ENCODE measurements at places on chromosomes 7 and 10. TPM values are rescaled to one million over a fixed set of nuclear protein-coding genes. Genes with fewer than 3 reads are reported as not detected.

MSMB gene
- total RNA-seq, result not detected

DNA sequence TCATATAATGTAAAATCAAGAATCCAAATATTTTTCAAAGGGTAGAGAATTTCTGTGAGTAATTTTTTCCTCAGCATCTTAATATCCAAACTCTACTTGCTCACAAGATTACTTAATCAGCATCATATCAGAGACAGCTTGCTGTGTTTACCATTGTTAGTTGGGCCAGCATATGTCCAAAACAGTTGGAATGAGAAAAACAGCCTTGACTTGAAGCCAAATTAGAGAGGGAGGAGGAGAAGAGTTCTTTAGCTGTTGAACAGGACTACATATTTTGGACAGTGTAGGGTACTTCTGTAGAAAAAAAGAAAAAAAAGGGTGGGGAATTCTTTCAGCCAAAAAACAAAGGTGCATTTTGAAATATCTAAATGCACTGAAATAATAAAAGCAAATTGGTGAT is 69.8 kb downstream of the HDAC9 start:
- no peak for DNase-seq
- no peaks in the 10 kb centered on the region for H3K36me3 ChIP-seq
- no peak overlapping the region for H3K4me3 ChIP-seq
- H3K4me1 ChIP-seq, result peaks cover 5% of the 10 kb centered on the region
- no peak overlapping the region for H3K27ac ChIP-seq

DNA sequence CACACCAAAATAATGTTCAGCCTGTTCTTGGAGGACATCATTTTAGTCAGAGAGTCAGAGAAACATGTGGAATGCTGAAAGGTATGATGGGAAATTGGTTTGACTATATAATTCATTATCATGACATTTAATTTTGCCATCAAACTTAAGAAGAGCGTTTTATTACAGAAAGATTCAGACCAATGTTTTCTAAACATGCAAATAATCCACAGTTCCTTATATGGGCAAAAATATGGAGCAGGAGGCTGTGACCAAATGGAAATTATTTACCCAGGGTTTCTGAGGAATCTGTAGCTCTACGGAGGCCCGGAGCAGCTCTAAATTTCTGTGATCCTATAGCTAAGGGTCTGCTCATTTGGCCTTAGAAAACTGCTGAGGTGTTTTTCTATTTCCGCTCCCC is 33.2 kb downstream of the LAMB4 start:
- H3K27ac ChIP-seq, result no peak overlapping the region
- no peaks in the 10 kb centered on the region for H3K27me3 ChIP-seq
- H3K4me3 ChIP-seq, result no peak overlapping the region
- H3K4me1 ChIP-seq, result peaks cover 46% of the 10 kb centered on the region
- DNase-seq, result no peak

DNA sequence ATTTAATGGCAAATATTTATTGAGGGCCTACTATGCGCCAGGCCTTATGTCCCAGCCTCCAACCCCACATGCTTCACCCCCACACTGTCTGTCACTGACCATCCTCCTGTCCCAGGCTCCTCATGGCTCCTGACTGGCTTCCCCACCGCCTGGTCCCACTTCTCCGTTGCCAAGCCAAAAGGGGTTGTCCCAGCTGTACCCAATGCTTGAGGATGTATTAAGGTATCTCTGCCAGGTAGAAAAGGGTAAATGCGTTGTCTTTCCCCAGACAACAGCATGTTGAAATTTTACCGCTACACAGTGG is 168.8 kb upstream of the FRMD4A start:
- DNase-seq, result no peak
- peaks cover 18% of the 10 kb centered on the region for H3K4me1 ChIP-seq
- no peak overlapping the region for H3K4me3 ChIP-seq
- H3K36me3 ChIP-seq, result no peaks in the 10 kb centered on the region

Data from esophagus muscularis mucosa (tissue), 4 donors.